HFF-Myc (cell line): ENCODE measurements at places on chromosomes 5 and 9.

- DNase-seq, result no peak
Measured at GRCh38 chr5:176178789-176179188, 59.4 kb upstream of the SIMC1 start.

DNA sequence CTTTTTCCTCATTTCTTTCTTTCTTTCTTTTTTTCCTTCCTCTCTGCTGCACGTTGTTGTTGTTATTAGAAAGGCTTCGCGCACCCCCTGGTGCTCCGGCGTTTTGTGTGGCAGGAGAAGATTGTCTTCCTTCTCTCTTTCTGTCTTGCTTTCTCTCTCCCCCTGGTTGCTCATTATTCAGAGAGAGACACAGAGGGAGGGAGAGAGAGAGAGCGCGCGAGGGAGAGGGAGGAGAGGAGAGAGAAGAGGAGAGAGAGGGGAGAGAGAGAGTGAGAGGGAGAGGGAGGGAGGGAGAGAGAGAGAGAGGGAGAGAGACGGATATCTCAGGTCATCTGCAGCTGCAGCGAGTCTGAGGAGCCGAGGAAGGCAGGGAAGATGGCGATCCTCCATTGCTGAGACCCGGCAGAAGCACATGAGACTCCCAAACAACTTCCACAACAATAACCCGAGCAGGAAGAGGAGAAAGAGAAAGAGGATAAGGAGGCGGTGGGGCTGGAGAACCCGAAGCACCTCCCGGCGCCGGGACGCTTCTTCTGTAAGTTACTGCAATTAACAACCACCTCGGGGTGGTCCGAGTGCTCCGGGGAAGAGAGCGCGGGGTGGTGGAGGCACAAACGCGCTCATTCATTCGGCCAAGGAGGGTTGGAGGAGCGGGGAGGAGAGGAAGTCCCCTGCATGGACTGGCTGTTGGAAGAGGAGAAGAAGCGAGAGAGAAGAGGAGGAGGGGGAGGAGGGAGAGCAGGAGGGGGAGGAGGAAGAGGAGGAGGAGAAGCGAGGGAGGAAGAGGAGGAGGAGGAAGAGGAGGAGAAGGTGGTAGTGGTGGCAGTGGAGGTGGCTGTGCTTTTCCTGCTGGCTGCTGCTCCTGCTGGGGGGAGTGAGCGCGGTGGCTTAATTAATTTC is at the start of gene ZNF462:
TSS of gene ZNF462 (plus strand) at position 346 of the 900 bp plus-strand sequence. CDS start 60,218 bp downstream, outside the sequence.
- no peak for DNase-seq

DNA sequence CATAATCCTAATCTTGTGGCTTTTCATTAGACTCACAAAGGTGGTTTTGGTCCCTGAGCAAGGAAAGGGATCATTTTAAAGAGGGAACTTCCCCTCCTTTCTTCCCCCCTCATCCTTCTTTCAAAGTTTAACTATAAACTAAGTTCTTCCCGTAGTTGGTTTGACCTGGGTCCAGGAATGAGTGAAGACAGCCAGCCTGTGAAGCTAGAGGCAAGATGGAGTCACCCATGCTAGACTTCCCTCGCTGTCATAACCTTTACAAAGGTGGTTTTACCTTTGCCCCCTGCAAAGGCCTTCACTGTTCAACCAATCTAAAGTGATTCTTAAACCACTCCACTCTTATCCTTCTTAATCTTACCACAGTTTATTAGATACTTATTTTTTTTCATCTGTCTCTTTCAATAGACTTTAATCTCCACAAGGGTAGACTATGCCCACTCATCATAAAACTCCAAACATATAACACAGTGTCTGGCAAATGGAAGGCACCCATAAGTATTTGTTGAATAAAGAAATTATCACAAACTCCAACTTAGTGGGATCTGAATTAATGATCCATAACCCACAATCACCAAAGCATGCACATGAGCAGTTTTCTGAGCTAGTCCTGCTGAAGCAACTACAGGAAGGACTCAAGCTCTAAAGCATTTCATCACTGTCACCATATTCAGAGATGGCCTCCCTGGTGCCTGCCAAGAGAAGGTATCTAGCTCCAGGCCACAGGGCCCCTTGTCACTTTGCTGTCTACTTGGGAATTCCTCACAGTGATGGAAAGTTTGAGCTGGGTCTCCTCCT is 369.0 kb downstream of the SPOCK1 start:
- no peak for DNase-seq

- DNase-seq, result no peak
Measured at GRCh38 chr5:154544646-154545045, 66.6 kb upstream of the HAND1 start.

GRCh38 chr5:91048073-91048472 is 335.0 kb downstream of the ARRDC3 start:
- DNase-seq, result no peak

DNA sequence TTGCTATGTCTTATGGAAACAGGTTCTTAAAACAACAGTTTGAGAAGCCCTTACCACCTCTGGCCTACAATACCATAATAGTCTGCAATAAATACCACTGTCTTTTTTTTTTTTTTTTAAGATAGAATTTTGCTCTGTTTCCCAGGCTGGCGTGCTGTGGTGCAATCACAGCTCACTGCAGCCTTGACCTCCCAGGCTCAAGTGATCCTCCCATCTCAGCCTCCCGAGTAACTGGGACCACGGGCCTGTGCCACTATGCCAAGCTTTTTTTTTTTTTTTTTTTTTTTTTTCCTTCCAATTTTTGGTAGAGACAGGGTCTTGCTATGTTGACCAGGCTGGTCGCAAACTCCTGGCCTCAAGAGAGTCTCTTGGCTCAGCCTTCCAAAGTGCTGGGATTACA is 37.0 kb downstream of the AFF4 start:
- no peak for DNase-seq

GRCh38 chr5:82349652-82350051 is 71.5 kb upstream of the RPS23 start:
- no peak for DNase-seq

DNA sequence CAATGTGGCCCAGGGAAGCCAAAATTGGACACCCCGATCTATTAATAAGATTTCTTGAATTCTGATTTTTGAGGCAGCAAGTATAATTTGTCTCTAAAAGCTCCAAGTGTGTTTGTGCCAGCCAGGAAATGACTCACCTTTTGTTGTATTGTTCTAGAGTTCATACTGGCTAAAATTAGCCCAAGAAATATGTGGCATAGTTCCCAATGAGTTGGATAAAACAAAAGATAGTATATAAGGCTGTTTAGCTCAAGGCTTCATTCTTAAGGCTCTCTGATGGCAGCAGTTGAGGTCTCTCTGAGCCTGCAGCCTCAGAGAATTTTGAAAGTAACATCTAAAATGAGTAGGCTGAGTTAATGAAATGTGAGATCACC is 21.6 kb downstream of the HMGXB3 start:
- DNase-seq, result no peak

DNA sequence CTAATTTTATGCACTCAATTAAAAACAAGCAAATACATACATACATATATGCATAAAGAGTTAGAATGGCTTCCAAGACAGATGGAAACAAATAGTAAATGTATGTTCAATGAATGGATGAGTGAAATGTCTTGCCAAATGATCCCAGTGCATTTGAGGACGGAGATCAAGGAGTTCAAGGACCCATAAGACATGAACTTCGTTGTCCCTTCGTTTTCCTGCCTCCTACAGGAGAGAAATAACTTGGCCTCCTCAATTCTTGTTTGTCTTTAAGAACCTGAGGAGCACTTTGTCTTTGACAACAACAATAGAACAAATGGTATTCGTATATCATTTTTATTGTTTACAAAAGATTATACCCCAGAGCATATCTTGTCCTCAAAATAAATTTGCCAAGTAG is 2.4 kb upstream of the PAPPA start:
- DNase-seq, result no peak

- no peak for DNase-seq
Measured at GRCh38 chr5:157997991-157998504, 139.1 kb upstream of the CLINT1 start.

- DNase-seq, result no peak
Measured at GRCh38 chr9:79658926-79659325, 87.2 kb downstream of the TLE4 start.

DNA sequence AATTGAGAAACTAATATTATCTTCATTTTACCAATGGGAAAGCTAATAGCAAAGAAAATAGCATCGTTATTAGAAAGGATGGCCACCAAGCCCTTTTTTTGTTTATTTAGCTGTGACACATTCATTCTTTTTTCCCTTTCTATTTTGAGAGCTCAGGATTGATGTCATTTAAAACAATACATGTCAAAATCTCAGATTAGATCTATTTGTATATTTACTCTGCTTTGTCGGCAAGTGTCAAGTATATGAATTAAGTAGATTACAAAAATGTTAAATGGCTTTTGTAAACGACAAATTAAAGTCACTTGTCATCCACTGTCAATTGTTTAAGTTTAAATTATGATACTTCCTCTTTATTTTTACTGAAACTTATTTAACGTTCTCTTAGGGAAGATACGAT is 118.9 kb downstream of the PAM start:
- no peak for DNase-seq

GRCh38 chr5:101675510-101676219 is 620.4 kb downstream of the SLCO4C1 start:
- no peak for DNase-seq

GRCh38 chr9:86521322-86521721 is 167.1 kb upstream of the TUT7 start:
- DNase-seq, result no peak

DNA sequence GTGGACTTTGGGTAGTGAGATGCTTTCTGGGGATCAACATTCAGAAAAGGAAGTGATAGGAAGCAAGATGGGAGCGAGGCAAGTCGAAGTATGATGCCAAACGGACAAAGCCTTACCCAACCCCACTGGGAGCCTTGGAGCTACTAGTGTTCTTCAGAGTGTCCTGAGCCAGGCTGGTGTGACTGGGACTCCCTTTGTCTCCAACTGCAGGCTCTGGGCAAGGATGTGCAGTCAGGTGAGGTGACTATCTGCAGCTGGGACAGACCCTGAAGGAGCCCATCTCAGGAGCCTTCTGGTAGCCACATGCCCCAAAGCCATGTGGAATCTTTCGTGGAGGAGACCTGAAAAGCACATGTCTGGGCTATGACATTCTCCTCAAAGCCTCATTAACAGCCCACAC is 360.6 kb downstream of the MTRR start:
- DNase-seq, result no peak

- DNase-seq, result no peak
Measured at GRCh38 chr5:102561894-102562760, 63.3 kb upstream of the SLCO6A1 start.

DNA sequence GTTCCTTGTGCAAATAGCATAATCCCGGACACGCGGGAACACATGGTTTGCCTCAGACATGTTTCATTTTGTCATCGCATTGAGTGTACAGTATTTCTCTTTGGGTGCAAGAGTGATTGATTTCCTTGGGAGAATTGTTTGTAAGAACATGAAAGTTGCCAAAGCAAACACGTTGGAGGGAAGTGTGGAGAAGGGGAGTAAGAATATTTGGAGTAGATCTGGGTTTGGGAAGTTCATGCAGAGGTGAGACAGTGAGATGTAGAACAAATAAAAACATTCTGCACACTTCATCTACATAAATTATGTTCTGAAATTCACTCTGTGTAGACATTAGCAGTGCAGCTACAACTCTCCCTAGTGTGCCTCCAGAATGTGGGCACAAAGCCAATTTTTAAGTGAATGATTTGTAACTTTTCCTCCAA is 24.0 kb downstream of the FOXD1 start:
- DNase-seq, result no peak

- DNase-seq, result no peak
Measured at GRCh38 chr5:149043641-149044040, 19.2 kb downstream of the SH3TC2 start.

DNA sequence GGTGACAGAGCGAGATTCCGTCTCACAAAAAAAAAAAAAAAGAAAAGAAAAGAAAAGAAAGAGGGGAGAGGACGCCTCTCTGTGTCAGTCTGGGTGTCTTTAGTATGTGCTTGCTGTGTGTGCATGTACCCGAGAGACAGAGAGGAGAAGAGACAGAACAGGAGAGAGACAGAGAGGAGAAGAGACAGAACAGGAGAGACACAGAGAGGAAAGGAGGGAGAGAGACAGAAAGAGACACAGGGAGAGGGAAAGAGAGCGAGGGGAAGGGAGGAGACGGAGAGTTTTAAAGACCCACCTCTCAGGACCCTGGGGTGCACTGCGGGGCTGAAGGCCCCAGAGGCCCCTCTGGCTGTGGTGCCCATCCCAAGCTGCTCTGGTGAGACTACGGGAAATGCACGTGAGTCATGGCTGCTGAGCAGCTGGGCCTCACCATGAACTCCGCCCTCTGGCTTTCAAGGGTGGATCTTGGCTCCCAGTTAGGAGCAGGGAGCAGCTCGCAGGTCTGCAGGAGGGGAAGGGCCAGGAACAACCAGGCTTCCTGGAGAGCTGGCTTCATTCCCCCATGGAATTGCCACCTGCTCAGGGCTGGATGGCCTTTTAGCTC is 7.9 kb downstream of the SLC6A3 start:
- no peak for DNase-seq

GRCh38 chr9:76729116-76729515 is 35.1 kb upstream of the PCA3 start:
- DNase-seq, result no peak

GRCh38 chr5:1181451-1182359 is 19.7 kb upstream of the SLC6A19 start:
- DNase-seq, result no peak

DNA sequence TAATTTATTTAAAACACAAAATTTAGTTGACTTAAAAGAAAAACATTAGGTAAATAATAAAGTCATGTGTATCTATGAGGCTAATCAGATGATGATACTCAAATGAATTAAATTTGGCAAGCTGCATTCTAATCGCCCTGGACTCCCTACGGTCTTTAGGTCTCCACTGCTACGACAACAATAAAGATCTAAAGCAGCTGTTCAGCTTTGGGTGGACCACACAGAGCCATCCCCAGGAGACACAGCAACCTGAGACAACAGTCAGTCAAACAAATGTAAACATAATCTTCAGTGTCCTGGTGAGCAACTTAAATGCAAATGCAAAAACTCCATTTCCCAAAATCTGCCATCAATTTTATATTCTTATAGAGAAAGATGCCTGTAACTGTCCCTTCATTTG is 65.5 kb downstream of the MCTP1 start:
- no peak for DNase-seq
